ENCODE measurements at places on chromosomes 16 and 17. TPM values are rescaled to one million over a fixed set of nuclear protein-coding genes. Genes with fewer than 3 reads are reported as not detected.

- DNase-seq: no peak
- H3K4me3 ChIP-seq: no peak overlapping the region
- H3K27ac ChIP-seq: no peak overlapping the region
- H3K27me3 ChIP-seq: no peaks in the 10 kb centered on the region
- H3K4me1 ChIP-seq: no peaks in the 10 kb centered on the region
Measured at GRCh38 chr16:54815177-54815576, 115.5 kb upstream of the IRX5 start.

GRCh38 chr17:68346448-68346847, 55.2 kb downstream of the ARSG start:
- H3K27ac ChIP-seq: peak overlapping the region; percentile 52
- H3K27me3 ChIP-seq: no peaks in the 10 kb centered on the region
- H3K4me1 ChIP-seq: peaks cover 28% of the 10 kb centered on the region
- DNase-seq: peak; percentile 84

- peak overlapping the region; percentile 40 for H3K27ac ChIP-seq
- no peak for DNase-seq
- H3K4me1 ChIP-seq: peaks cover 39% of the 10 kb centered on the region
- no peak overlapping the region for H3K4me3 ChIP-seq
Measured at GRCh38 chr16:75653922-75654321, 6.3 kb downstream of the TERF2IP start.

DNA sequence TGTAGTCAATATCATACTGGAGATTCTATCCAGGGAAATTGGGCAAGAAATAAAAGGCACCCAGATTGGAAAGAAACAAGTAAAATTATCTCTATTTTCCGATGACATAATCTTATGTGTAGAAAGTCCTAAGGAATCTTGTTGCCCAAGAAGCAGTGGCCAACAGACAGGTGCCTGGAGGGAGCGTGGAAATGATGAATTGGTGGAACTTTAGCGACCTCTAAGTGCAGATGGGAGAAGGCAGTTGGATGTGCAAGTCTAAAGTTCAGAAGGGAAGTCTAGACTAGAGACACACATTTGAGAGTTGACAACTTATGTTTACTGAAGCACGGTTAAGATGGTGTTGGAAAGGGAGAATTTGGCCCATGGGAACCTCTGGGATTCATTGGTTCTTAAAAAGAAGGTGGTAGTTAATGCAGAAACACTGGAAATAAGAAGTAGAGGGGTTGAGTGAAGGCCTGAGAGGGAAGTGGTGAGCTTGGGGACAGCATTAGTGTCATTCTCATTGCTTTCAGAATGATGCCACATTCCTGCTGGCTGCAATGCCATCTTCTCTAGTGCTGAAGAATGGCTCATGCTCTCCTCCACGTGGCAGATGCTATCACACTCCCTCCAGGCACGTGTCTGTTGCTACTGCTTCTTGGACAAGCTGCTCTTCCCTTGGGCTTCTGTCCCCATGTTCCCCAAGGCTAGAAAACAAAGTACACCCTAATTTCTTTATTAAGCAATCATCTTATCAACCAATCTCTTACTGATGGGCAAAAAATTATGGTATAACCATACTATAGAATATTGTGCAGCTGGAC, 24.0 kb downstream of the TAT start:
- DNase-seq: no peak
- no peak overlapping the region for H3K4me3 ChIP-seq
- no peak overlapping the region for H3K27ac ChIP-seq
- H3K27me3 ChIP-seq: peaks cover 4% of the 10 kb centered on the region

GRCh38 chr16:53281280-53281679, 153.0 kb upstream of the RBL2 start:
- H3K36me3 ChIP-seq: peaks cover 51% of the 10 kb centered on the region
- no peaks in the 10 kb centered on the region for H3K4me1 ChIP-seq
- H3K27ac ChIP-seq: no peak overlapping the region
- no peaks in the 10 kb centered on the region for H3K27me3 ChIP-seq

- no peak overlapping the region for H3K27ac ChIP-seq
- H3K4me1 ChIP-seq: no peaks in the 10 kb centered on the region
- no peak overlapping the region for H3K4me3 ChIP-seq
- peaks cover 4% of the 10 kb centered on the region for H3K36me3 ChIP-seq
- no peak for DNase-seq
- H3K27me3 ChIP-seq: no peaks in the 10 kb centered on the region
Measured at GRCh38 chr17:43490621-43491020, 6.8 kb downstream of the DHX8 start.

DNA sequence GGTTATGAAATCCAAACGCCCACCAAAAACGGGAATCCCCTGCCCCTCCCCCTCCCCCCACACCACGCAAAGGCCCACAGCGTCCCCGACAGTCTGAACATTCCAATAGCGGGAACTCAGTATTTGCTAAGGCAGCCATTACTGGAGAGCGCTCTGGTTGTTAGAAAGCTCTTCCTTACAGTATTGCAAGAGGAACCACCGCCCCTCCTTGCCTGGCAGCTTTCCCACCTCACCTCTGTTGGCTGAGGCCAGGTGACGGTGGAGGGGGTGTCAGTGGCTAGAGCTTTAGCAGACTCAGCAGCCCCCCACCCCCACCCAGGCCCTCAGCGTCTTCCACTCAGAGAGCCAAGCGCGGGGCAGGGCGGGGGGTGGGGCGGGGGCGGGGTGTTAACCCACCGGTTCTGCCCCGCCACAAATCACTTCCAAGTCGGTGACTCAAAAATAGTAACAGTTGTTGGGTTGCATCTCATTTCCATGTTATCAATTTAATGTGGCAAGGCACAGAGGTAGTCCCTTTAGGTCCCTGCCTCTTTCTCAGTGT, 2.2 kb upstream of the PLEKHH3 start:
- H3K36me3 ChIP-seq: no peaks in the 10 kb centered on the region
- DNase-seq: peak; percentile 56
- peak overlapping the region; percentile 62 for H3K4me3 ChIP-seq
- peaks cover 39% of the 10 kb centered on the region for H3K27me3 ChIP-seq
- H3K27ac ChIP-seq: no peak overlapping the region
- peaks cover 89% of the 10 kb centered on the region for H3K4me1 ChIP-seq

DNA sequence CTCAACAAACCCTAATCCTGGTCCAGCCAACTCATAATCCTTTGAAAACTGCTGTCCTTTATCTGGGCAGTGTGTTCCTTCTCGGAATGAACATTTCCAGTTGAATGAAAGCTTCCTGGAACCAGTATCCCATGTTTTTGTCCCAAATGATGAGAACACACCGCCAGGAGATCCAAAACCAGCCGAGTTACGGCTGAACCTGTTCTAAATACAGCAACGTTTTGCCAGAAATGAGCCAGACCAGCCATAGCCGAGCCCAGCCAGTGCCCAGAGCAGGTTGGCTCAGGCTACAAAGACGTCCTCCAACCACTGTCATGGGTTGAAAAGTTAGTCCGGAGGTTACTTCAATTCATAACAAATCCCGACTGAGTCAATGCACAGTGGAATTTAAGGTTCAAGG, 67.6 kb upstream of the FOXF1 start:
- peaks cover 6% of the 10 kb centered on the region for H3K27me3 ChIP-seq
- H3K36me3 ChIP-seq: no peaks in the 10 kb centered on the region

DNA sequence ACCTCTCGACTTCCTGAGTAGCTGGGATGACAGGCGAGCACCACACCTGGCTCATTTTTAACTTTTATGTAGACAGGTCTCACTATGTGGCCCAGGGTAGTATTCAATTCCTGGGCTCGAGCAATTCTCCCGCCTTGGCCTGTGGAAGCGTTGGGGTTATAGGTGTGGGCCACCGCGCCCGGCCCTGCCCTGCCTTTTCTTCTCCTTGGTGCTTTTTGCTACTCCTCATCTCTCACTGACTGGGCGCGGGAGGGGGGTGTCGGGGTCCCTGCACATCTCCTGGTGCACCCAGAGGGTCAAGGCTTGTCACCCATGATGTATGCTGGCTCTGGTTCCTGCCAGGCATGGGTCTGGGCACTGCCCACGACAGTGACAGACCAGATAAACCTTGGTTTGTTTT, 2.9 kb downstream of the MCRIP2 start:
- H3K36me3 ChIP-seq: no peaks in the 10 kb centered on the region
- H3K27ac ChIP-seq: no peak overlapping the region
- peaks cover 36% of the 10 kb centered on the region for H3K4me1 ChIP-seq
- H3K27me3 ChIP-seq: no peaks in the 10 kb centered on the region
- DNase-seq: no peak

DNA sequence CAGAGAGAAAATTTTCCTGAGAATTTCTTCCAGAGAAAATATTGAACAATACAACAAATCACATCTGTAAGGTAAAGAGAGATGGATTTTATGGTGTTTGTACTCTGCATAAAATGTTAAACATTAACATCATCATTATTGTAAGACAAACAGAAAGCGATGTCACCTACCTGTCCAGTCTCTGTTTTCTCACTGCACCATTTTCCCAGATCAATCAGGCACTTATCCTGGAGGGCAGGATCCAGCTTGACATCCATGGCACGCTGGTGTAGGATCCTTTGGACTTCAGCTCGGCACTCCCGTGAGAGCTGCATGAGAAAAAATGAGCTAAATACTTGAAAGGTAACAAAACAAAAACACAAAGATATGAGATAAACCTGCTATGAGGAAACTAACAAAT, 55.9 kb upstream of the CLEC18B start:
- no peaks in the 10 kb centered on the region for H3K4me1 ChIP-seq
- no peak for DNase-seq
- peaks cover 19% of the 10 kb centered on the region for H3K36me3 ChIP-seq
- H3K27me3 ChIP-seq: no peaks in the 10 kb centered on the region

DNA sequence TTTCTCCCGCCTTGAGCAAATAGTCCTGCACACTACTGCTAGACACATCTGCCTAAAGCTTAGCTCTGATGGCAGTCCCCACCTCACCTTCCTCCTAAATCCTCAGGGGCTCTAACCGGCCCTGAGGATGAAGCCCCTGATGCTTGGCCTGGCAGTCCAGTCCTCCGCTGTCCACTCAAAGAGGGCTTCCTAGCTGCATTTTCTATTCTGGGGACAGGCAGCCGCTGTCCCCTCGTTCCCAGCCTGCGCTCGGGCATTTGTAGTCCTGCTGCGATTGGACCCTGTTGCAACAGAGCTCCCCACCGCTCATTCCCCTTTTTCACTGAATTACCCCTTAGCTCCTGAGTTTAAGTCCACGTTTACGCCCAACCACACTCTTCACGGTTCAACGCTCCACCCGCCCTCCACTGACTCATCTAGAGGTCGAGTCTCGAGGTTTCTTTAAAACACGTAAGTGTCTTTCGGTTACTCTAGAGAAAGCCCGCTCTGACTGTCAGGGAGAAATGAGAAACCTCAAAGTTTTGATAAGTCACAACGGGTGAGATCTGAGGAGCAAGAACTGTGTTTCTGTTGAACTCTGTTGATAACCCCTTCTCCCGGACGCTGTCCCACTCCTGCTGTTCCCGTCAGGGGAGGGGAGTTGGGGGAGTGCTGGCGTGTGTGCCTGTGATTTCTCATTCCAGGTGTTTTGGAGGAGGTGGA, 4.5 kb downstream of the CCR7 start:
- H3K27ac ChIP-seq: peak overlapping the region; percentile 98
- no peaks in the 10 kb centered on the region for H3K36me3 ChIP-seq
- peak overlapping the region; percentile 34 for H3K4me3 ChIP-seq
- no peaks in the 10 kb centered on the region for H3K27me3 ChIP-seq
- DNase-seq: peak; percentile 91

DNA sequence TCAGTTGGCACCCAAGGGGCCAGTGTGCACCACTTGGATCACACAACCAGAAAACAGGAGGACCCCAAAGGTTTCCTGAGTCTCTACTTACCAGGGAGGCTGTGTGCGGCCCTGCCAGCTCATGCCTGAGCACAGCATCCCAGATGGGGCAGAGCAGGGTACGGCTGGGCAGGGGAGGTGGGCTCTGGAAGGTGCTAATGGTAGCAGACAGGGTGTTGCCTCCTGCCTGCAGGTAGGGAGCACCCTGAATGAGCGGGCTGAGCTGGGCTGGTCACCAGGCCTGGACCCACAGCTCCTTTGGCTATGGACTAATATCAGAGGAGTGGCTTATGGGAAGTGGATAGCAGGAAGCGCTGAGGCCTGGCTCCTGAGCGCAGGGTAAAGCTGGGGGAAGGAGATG, 14.6 kb downstream of the RECQL5 start:
- H3K4me3 ChIP-seq: no peak overlapping the region
- H3K36me3 ChIP-seq: peaks cover 49% of the 10 kb centered on the region
- H3K27ac ChIP-seq: no peak overlapping the region
- H3K27me3 ChIP-seq: no peaks in the 10 kb centered on the region

- no peak overlapping the region for H3K27ac ChIP-seq
- H3K4me3 ChIP-seq: no peak overlapping the region
- H3K36me3 ChIP-seq: no peaks in the 10 kb centered on the region
- H3K27me3 ChIP-seq: no peaks in the 10 kb centered on the region
- no peaks in the 10 kb centered on the region for H3K4me1 ChIP-seq
Measured at GRCh38 chr16:84434800-84435199, 66.5 kb downstream of the ATP2C2 start.

DNA sequence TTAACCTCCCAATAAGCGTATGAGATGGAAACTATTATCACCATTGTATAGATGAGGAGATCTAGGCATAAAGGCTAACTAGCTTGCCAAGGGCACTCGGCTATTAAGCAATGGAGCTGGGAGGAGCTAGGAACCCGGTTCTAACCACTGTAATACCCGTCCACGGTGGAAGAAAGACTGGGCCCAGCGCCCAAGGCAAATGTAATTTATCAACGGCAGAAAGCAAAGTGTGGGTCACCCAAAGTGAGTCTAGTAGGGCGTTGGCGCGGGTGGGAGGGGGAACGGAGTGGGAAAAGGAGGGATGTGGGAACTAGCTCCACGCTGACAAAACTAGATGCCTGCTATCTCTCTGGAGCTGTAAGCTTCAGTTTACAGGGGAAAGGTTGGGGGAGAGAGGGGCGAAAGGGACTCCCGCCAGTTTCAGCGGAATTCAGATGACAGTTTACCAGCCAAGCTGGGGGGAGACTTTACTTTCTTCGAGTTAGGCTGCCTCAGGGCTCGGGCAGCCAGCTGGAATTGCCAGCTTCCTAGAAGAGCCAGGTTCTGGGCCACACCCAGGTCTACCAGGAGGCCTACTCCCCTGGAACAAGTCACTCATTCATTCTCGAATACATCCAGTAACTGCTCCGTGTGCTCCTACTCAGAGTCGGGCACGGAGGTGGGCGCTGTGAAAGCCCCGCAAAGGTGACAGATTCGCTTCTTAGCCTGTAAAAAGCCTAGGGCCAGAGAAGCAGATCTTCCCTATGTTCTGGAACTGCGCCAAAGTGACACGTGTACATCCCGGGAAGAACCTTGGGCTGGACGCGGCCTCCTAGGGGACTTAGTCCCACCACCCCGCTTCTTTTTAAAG, 837 bp downstream of the LRRC59 start:
- no peaks in the 10 kb centered on the region for H3K27me3 ChIP-seq
- peaks cover 13% of the 10 kb centered on the region for H3K36me3 ChIP-seq
- peaks cover 29% of the 10 kb centered on the region for H3K4me1 ChIP-seq
- H3K4me3 ChIP-seq: peak overlapping the region; percentile 92
- H3K27ac ChIP-seq: peak overlapping the region; percentile 77

- no peak overlapping the region for H3K27ac ChIP-seq
- no peak for DNase-seq
Measured at GRCh38 chr17:2484876-2485275, 26.8 kb downstream of the METTL16 start.

- H3K27ac ChIP-seq: no peak overlapping the region
- no peak overlapping the region for H3K4me3 ChIP-seq
- H3K36me3 ChIP-seq: peaks cover 3% of the 10 kb centered on the region
- H3K27me3 ChIP-seq: no peaks in the 10 kb centered on the region
- no peak for DNase-seq
- H3K4me1 ChIP-seq: no peaks in the 10 kb centered on the region
Measured at GRCh38 chr16:70556063-70556462, 32.4 kb downstream of the SF3B3 start.

The KRTAP9-4 gene
- not detected for polyA plus RNA-seq

The ODAD4 gene
- not detected for polyA plus RNA-seq

The ASPHD1 gene
- not detected for polyA plus RNA-seq

The WSCD1 gene
- polyA plus RNA-seq: not detected

The SLC16A6 gene
- polyA plus RNA-seq: 1.3 TPM

The TNK1 gene
- polyA plus RNA-seq: 23.7 TPM

The NAGS gene
- 0.66 TPM for polyA plus RNA-seq

The ADORA2B gene
- polyA plus RNA-seq: not detected

The ASGR2 gene
- 0.30 TPM for polyA plus RNA-seq

The HSPB9 gene
- 0.09 TPM for polyA plus RNA-seq
